T-helper 2 cell treated with Interferon-gamma antibody and Interleukin-4, amounts not matched to agents 100 ng/mL and 5 ng/mL, for 36 hours (primary cell): ENCODE measurements at places on chromosomes 11 and 22. TPM values are rescaled to one million over a fixed set of nuclear protein-coding genes. Genes with fewer than 3 reads are reported as not detected.

The ARHGAP8 gene
- 0.50 and 0.52 TPM in 2 replicates for total RNA-seq

The PDE2A gene
- 0.41 and 0.52 TPM in 2 replicates for total RNA-seq

The NRIP3 gene
- 5.0 and 5.3 TPM in 2 replicates for total RNA-seq

The DKK3 gene
- not detected in 2 replicates for total RNA-seq

The APOL1 gene
- total RNA-seq, result 56.8 and 62.5 TPM in 2 replicates

The MMP13 gene
- not detected in 2 replicates for total RNA-seq

The TMX2 gene
- total RNA-seq, result 73.2 and 73.6 TPM in 2 replicates

The FAM227A gene
- total RNA-seq, result 0.11 TPM in 1 of 2 replicates, not detected in the other

The VPREB3 gene
- total RNA-seq, result not detected in 2 replicates

The UBQLNL gene
- total RNA-seq, result 0.09 and 0.18 TPM in 2 replicates

The ART1 gene
- not detected in 2 replicates for total RNA-seq

The OOSP4A gene
- not detected in 2 replicates for total RNA-seq

The GLYATL1 gene
- total RNA-seq, result not detected in 2 replicates

The SCGB1A1 gene
- total RNA-seq, result not detected in 2 replicates

The OMP gene
- not detected in 2 replicates for total RNA-seq

The PGA5 gene
- not detected in 2 replicates for total RNA-seq

The B3GAT1 gene
- 0.52 and 0.61 TPM in 2 replicates for total RNA-seq

The PAAF1 gene
- total RNA-seq, result 20.6 and 21.1 TPM in 2 replicates

The GPHA2 gene
- total RNA-seq, result not detected in 2 replicates

The VPREB1 gene
- not detected in 2 replicates for total RNA-seq

The MAPK8IP2 gene
- 0.25 and 0.30 TPM in 2 replicates for total RNA-seq

The RAPSN gene
- 0.93 and 1.1 TPM in 2 replicates for total RNA-seq

The TBX1 gene
- total RNA-seq, result 0.11 and 0.36 TPM in 2 replicates

The DCDC1 gene
- 0.16 TPM in 1 of 2 replicates, not detected in the other for total RNA-seq

The DEPDC7 gene
- total RNA-seq, result 0.68 and 1.2 TPM in 2 replicates

The ISX gene
- not detected in 2 replicates for total RNA-seq

The SNX32 gene
- total RNA-seq, result 1.0 and 1.6 TPM in 2 replicates

The TMA7B gene
- total RNA-seq, result 6.0 and 6.3 TPM in 2 replicates

The KCNK4 gene
- total RNA-seq, result not detected in 2 replicates

The FHIP1B gene
- total RNA-seq, result 20.5 and 22.2 TPM in 2 replicates
